Left lung (tissue), 14 donors: ENCODE measurements at places on chromosomes 6 and 20.
A peak's percentile ranks its signal among the peaks of the same experiment; 100 is the strongest.

GRCh38 chr20:29740951-29741593 is 1516.4 kb upstream of the DEFB115 start:
- no peak for DNase-seq

DNA sequence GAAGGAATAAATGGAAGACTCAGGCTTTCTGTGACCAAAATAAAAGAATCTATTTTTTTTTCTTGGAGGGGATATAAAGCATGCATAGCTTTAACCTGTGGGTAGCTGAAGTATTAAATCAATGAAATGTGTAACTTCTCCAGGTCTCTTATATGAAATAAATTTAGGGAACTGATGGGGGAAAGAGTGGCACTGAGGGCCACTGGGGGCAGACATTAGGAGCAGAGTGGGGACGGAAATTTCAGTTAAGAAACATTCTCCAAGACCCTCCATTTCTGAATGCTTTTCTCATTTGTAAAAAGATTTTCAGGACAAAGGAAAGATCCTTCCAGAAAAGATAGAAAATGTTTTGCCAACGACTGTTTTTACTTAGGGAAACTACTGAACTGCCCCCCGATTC is 131.0 kb downstream of the GPX5 start:
- no peak for DNase-seq

DNA sequence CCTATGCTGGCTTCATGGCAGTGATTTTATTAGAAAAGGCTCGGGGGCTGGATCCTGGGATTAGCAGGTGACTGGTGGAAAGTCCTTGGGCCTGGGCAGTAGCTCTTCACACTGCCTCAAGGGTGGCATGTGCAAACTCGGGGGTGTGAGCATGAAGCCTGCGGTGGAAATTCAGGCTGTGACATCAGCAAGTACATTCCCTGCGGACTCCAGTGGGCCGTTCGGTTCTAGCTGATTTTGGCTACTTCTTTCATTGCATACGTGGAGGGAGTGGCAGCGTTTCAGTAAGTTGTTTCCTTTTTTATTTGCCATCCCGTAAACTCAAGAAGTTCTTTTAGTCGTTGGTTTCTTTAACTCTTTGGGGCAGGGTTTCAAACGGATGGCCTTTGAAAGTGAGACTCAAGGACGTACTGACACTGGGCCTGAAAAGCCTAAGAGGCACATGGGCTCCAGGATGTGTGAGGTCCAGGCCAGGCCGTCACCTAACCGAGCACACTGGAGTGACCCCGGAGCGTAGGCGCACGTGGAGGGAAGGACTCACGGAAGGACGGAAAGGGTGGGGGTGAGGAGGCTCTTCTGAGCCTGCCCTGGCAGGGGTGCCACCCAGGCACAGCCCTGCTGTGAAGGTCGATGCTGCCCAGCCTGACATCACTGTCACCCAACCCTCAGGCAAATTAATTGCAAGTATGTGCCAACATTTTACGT is 104.0 kb upstream of the FRMD1 start:
- no peak for DNase-seq

DNA sequence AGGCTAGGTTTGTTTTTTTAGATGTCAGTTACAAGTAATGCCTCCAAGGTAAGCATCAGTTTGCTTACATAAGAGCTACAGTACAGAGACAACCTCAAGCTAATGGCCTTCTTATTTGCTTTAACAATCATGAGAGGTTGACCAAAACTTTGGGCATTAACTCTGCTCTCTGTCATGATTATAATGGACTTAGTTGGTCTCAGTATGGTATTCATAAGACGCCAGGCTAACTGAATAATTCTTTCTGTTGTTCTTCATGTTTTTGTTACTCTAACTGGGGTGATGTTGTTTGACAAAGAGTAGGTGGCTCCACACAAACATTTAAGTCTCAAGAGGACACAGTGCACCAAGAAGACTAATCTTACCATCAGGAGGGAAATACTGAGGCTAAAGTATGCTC is 9.8 kb downstream of the CST9 start:
- no peak for DNase-seq

GRCh38 chr6:163087981-163088380 is 326.5 kb upstream of the QKI start:
- DNase-seq = no peak

DNA sequence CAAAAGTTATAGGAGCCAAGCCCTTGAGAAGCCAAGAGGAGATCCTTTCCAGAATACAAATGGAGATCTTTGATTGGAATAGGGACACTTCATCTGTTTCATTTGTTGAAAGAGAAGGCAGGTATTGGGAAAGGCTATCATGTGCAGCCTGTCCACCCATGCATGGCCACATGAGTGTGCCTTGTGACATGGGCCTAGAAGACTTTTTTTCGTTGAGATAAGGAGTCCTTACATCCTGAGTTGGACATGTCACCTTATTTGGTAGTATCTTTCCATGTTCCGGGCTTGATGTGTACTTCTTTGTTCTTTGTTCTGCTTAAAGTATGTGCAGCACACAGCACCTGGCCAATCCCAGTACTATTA is 42.1 kb upstream of the SYNCRIP start:
- DNase-seq = no peak

DNA sequence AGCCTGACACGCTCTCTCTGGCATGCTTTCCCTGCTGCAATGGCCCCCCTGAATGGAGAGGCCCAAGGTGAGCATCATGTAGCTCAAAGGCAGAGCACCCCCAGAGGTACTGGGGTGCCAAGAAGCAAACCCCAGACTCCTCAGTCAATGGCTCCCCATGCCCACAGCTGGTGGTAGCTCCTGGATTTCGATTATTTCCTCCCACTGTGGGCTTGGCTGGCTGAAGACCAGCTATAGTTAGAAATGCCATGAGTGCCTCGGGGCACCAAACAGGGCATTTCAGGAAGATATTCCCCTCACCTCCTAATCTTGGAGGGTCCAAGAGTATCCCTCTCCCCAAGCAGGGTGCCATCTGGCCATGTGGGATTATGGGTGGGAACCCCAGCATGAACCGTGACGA is 16.8 kb downstream of the MAP1LC3A start:
- no peak for DNase-seq

DNA sequence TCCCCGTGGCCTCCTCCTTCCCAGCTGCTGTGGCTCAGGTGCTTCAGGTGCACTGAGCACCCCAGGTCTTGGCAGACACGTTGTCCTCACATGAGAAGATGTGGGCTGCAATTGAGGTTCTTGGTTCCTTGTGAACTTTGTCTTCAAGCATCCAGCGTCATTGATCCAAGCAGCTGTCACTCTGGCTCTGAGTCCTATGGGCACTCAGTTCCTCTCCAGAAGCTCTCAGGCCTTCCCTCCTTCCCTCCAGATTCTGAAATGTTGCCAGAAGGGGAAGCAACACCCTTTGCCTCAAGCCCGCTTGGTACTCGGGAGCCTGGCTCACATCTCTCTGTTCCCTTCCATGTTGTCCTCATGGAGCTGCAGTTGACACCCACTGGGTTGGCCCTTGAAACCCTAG is 8.4 kb upstream of the MRGBP start:
- no peak for DNase-seq

DNA sequence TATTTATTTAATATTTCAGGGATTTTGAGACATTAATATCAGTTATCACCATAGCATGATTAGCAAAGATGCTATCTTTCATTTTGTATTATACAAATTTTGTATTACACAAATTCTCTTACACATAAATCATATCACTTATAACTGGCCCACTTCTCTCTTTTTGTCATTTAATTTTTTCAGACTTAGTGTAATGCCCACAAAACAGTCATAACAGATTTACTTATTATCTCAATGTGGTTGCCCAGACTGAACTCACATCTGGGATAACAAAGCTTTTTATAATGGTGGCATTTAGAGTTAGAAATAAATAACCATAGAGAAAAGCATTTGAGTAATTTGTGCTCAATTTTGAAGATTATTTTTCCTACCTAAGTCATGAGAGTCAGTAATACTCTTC is 148.3 kb downstream of the TFAP2B start:
- no peak for DNase-seq

DNA sequence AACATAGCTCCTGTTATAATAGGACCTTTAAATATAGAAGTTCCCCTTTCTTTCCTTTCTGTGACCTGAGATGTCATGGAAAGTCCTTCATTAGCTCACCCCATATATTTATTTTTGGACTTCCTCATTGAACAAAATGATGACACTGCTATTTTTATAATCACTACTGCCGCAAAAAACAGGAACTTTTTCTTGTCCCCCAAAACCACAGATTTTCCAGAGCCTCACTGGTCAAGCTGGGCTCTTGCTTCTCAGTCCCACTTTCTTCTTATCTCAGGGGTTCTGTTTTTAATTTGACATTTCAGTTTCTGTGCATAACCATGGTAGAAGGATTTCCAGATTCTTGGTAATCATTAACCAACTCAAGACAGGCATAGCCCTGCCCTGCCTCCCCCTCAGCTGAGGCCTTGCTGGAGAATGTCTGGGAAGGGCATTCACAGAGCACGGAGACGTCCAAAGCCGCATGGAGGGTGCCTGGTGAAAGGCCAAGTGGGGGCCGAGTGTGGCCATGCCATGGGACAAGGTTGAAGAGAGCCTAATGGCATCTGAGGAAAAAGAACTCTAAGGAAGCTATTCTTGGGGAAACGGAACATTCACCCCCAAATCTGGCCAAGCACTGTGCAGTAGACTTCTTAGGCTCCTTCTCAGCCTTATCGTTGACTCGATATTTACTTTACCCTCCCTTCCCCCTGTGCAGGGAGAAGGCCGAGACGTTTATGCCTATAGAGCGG is 73.7 kb downstream of the EDN1 start:
- peak; percentile 29 for DNase-seq

DNA sequence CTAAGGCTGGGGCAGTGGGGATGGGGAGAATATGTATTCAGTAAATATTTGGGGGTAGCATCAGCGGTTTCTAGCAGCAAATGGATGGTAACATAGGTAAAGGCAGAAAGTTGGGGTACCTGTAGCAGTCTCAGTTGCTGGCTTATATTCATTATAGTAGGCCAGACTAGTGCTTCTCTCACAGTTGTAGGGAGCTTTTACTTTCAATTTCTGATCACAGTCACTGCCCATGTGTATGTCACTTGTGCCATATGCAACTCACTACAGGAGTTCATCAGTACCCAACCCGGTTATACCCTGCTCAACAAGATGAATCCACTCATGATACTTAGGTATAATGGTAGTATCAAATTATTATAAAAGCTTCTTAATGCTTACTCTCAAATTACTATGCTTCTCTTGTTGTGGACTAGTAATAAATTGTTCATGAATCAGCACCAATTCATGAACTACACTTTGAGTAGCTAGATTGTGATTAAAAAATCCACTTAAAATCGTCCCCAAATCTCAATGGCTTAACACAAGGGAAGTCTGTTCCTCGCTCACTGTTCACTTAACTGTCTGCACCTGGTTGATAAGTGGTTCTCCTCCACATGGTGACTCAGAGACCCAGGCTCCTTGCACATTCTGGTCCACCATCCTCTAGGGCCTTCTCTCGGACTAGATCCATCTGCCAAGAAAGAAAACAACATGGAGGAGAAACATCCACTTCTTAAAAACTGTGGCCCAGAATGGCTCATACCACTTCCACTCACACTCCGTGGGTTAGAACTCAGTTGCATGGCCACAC is 31.3 kb upstream of the MYLIP start:
- DNase-seq = no peak

GRCh38 chr6:151962246-151962846 is 154.9 kb downstream of the ESR1 start:
- DNase-seq = no peak

DNA sequence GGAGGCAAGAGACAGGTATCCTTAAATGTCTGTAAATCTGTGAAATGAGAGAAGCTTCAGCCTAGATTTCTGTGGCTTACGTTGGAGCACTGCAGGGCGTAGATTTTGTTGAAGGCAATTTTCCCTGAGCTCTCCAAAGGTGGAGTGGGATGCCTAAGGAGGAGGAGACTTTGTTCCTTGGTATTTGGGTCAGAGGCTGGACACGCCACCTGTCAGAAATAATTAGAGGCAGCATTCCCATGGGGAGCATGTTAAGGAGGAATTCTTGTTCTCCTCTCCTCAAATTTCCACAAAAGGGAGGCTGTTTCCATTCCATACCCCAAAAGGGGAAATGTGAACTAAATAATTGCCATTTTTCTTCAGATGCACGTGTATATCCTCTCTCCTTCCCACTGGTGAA is 11.1 kb upstream of the SCGN start:
- no peak for DNase-seq

DNA sequence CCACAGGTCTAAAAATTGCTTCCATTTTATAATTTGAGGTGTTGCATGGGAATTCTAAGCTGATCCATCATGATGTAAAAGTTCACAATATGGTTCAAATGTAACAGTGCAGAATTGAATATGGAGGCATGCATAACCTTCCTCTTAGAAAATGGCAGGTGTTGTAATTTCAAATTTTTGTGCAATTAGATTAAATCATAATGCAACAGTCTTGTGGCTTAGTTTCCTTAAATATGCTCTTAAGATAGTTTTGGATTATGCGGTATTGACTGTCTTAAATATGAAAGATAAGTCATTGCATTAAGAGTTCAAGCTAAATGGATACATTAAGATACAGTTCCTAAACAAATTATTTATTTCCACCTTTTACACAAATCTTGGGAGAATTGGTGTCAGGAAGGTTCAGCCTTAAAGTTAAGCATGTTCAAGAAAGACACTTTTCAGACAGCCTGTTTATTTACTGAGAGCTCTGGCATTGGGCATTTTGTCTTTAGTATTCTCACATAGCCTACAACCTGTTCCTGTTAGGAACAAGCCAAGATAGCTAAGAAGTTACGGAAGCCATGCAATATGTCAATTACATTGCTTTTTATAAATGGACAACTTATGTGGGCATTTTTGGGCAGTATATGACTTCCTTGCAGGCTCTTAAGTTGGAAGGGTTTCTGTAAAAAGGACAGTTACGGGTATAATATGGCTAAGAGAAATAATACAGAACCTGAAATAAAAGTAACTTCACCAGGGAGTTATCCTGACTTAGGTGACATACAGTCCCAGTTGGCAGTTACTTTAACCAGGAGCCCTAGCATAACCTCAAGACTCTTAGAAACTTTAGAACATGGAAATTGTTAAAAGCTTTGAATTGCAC is 9.3 kb downstream of the SRSF3 start:
- DNase-seq = no peak

DNA sequence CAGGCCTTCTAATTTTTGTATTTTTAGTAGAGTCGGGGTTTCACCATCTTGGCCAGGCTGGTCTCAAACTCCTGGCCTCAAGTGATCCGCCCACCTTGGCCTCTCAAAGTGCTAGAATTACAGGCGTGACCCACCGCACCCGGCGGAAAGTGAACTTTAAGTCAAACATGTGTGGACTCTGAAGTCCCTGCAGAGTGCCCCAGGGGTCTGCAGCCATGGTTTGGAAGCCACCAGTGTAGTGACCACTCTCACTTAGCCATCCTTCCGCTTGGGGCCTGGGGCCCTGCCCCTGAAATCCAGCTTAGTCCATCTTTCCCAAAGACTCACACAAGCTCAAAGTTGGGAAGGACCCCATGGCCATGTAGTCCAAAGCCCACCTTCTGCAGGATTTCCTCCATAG is 164.5 kb downstream of the GRM4 start:
- no peak for DNase-seq

DNA sequence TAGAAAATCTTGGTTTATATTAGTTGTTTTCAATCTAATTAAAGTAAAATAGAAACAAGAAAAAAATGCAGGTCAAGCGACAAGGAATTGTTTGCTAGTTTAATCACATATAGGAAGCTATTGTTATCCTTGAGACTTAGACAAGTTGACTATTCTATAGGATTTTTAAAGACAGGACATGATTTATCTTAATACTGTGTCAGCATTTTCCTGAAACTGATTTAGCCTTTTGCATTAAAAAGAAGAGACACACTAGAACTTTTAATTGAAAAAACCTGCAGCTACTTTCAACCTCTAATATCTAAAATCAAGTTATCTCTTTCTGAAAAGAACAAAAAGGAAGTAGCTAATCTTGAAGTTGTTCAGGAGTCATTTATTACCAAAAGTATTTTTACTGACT is 246.2 kb downstream of the PHF3 start:
- DNase-seq = no peak
